ENCODE measurements at places on chromosomes 5 and 9.
A peak's percentile ranks its signal among the peaks of the same experiment; 100 is the strongest.

DNA sequence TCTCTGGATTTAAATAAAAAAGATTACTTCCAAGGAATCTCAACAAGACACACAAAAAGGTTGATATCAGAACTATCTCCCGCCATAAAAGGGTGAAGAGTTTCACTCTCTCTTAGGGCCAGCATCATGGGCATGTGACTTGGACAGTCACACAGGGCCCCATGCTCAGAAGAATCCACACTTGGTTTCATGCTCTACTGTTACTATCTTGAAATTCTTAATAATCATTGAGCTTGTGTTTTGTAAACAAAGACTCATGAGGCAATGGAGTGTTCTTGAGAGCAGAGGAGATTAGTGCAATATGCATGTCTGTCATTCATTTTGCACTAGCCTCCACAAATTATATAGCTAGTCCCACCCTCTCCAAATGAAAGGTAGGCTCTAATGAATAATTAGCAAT, 58.4 kb downstream of the HMHB1 start:
- DNase-seq, result no peak

GRCh38 chr9:95807326-95807947, 68.1 kb upstream of the ERCC6L2 start:
- DNase-seq, result no peak

DNA sequence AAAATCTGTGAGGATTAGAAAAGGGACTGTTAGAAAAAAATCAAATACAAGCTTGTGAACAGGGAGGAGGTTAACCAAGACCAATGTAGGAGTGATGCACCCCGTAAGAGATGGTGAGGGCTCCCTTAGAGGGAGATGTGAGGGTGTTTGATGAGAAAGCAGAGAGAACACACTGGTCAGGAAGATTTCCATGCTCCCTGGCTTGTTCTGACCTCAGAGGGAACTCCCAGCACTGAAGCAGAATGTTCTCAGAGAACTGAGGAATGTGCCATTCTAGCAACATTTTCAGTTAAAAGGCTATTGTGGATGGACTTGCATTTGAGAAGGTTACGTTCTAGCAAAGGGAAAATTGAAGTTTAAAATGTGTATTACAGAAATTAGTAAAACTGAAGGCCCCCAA, 110.6 kb downstream of the HTR4 start:
- DNase-seq, result no peak

GRCh38 chr5:181218795-181219124, 4.3 kb upstream of the TRIM41 start:
- no peak for DNase-seq

GRCh38 chr5:131096774-131097710, 68.0 kb downstream of the HINT1 start:
- DNase-seq, result no peak

GRCh38 chr9:135222881-135223760, 135.7 kb downstream of the OLFM1 start:
- no peak for DNase-seq

DNA sequence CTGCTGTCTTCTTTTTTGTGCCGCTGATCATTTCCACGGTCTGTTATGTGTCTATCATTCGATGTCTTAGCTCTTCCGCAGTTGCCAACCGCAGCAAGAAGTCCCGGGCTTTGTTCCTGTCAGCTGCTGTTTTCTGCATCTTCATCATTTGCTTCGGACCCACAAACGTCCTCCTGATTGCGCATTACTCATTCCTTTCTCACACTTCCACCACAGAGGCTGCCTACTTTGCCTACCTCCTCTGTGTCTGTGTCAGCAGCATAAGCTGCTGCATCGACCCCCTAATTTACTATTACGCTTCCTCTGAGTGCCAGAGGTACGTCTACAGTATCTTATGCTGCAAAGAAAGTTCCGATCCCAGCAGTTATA, 17.1 kb downstream of the F2R start:
- no peak for DNase-seq

DNA sequence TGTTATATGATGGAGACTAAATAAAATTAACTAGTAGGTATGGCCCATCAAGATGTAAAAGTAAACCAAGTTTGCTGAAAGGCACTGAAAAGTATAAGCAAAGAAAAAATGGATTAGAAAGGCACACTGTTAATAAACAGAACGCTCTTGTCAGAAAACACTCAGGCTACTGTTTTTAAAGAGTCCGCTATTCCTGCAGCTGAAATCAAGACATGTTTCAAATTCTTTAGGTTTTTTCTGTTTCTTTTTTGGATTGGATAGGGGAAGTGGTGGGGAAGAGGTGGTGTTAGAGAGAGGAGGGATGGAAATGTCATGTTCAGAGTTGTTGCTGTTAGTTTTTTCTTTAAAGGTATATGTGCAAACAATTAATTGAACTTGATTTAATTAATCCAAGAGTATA, 17.5 kb downstream of the OSTF1 start:
- DNase-seq, result no peak

GRCh38 chr9:93098236-93098946, 2.4 kb downstream of the CARD19 start:
- peak; percentile 8 for DNase-seq

- DNase-seq, result no peak
Measured at GRCh38 chr9:97293818-97294217, 13.6 kb upstream of the CCDC180 start.

DNA sequence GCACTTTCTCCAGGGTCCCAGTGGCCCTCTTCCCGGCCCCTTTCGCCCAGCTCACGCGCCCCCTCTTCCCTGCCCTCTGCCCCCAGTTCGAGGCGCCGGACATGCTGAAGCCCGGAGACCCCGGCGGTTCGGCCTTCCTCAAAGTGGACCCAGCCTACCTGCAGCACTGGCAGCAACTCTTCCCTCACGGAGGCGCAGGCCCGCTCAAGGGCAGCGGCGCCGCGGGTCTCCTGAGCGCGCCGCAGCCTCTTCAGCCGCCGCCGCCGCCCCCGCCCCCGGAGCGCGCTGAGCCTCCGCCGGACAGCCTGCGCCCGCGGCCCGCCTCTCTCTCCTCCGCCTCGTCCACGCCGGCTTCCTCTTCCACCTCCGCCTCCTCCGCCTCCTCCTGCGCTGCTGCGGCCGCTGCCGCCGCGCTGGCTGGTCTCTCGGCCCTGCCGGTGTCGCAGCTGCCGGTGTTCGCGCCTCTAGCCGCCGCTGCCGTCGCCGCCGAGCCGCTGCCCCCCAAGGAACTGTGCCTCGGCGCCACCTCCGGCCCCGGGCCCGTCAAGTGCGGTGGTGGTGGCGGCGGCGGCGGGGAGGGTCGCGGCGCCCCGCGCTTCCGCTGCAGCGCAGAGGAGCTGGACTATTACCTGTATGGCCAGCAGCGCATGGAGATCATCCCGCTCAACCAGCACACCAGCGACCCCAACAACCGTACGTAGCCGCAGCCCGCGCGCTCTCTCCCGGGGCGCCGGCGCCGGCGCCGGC, 1.0 kb downstream of the PRDM6 start:
- no peak for DNase-seq

GRCh38 chr5:133644000-133644865, 31.9 kb upstream of the FSTL4 start:
- DNase-seq, result no peak

DNA sequence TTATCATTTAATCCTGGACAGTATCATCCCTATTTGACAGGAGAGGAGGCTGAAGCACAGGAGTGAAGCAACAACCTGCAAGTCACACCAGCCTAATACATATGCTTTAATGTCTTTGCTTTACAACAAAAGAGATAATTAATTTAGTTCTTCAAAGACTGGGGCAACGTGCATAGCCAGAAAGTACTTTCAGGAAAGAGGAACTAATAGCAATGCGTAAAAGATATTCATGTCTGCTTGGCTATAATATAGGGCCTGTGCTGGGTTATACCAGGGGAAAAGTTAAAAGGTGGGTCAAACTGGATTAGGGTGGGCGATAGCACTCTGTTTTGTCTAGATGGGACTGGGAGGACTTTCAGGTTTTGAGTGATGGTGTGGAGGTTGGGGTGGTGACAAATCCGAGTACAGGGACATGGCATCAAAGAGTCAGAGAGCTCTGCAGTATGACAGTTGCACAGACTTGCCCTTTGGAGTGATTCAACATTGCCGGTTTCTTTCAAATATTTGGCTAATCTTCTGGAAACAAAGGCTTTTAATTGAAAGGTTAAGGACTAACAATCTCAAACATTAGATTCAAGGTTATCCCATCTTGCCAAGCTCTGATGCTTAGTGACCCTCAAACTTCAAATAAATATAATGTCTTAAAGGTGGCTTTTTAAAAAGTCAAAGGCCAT, 11.9 kb downstream of the DAB2 start:
- no peak for DNase-seq

DNA sequence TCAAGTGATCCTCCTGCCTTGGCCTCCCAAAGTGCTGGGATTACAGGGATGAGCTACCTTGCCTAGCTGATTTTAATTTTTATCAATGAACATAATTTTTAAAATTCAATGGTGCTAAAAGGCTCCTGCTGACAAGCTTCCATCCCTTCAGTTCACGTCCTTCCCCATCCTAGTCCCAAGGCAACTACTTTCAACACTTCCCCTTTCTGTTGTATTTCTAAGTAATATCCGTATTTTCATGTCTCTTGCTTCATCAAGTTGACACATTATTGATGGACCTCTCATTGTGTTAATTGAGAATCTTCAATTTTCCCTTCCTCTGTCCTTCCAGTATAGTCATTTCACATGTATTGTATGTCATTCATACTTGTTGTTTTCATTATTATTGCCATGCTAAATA, 93.8 kb upstream of the RASGRF2 start:
- no peak for DNase-seq

GRCh38 chr9:75616841-75617566, 273.5 kb upstream of the PCSK5 start:
- no peak for DNase-seq

DNA sequence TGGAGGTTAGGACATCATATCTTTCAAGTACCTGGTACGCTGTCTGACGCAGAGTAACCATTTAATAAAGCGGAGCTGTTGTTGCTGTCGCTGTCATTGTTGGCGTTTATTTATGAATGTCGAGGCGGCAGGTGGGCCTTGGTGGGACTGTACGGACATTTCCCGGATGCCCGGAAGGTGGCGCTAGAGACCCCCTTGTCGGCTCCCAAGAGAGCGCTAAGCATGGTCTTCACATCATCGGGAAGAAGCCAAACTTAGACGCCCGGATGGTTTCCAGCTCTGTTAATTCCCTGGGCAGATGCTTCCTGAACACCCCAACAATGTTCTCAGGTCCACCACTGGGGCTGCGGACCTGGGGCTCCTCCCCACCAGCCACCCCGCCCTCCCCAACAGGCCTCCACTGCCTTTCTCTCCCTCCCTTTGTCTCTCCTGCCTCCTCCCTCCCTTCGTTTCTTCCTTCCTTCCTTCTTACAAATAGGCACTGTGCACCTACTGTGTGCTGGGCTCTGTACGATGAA, 54.1 kb downstream of the DUSP1 start:
- DNase-seq, result peak; percentile 85

GRCh38 chr5:177600508-177601018, 631 bp downstream of the B4GALT7 start:
- DNase-seq, result no peak

- DNase-seq, result no peak
Measured at GRCh38 chr5:76762484-76762883, 46.6 kb downstream of the F2R start.

- DNase-seq, result no peak
Measured at GRCh38 chr5:129661366-129662035, 86.4 kb upstream of the MINAR2 start.

GRCh38 chr5:116778651-116779280, 204.1 kb upstream of the SEMA6A start:
- DNase-seq, result no peak

- no peak for DNase-seq
Measured at GRCh38 chr9:103928442-103928841, 165.7 kb upstream of the SMC2 start.

DNA sequence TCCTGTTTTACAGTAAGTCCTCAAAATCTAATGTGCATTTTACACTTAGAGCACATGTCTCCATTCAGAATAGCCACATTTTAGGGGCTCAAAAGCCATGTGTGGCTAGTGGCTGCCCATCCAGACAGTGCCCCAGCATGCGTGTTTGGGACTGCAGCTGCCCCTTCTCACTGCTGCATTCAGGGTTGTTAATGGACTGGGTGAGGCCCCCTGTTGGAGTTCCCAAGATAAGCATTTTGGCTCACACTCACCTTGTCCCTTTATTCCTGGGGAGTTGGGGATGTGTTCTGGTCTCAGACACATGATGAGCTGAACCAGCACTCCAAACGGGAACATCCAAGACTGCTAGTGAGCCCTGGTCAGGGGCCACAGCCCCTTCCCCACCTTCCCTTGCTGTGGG, 22.2 kb upstream of the ZNF366 start:
- DNase-seq, result no peak

DNA sequence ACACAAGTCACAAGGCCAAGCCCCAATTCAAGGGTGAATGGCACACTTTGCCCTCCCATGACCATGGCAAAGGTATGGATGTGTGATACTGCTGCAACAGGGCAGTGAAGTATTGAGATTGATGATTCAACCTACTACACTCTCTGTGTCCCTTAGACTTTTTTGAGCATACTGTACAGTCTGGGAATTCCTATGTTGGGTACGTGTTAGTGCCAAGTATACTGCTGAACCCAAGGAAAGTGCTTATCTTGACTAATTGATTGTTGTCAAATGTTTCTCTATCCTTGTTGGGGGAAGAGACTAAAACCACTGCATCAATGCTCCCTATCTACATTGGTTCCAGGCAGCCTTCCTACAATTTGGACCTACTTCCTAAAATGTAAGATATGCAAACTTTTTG, 93.7 kb downstream of the NDFIP1 start:
- DNase-seq, result no peak

DNA sequence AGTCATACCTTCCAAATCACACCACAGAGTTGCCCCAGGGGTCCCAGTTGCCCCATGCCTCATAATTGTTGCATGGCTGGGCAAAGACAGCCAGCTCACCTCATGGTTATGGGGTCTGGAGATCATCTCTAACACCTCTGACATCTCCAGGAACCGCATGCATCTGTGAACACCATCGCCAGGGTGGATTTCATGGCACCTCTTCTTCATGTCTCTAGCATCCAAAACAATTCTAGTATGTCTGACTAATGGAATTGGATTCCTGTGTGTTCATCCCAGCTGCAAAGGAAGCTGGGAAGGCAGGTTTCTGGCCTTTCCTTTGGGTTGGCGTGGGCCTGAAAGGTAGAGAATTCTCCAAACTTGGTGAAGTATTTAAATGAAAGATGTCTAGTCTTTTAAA, 122.3 kb upstream of the ABCA1 start:
- no peak for DNase-seq

GRCh38 chr9:7799944-7800285, 337 bp upstream of the DMAC1 start:
- no peak for DNase-seq

GRCh38 chr5:164000241-164000640, 494.8 kb downstream of the MAT2B start:
- no peak for DNase-seq

DNA sequence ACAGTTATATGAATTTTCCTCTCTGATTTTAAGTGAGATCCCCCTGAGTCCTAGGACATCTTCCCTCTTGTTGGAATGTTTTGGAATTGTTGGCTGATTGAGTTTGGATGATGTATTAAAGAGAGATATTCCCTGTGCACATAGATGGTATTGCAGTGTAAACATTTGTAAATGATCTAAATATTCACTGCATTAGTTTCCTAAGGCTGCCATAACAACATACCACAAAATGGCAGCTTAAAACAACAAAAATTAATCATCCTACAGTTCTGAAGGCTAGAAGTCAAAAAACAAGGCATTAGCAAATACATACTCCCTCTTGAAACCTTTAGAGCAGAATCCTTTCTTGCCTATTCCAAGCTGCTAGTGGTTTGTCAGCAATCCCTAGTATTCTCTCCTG, 38.0 kb upstream of the MROH2B start:
- no peak for DNase-seq

GRCh38 chr9:72656021-72656420, 134.6 kb downstream of the TMC1 start:
- DNase-seq, result no peak

GRCh38 chr9:89597711-89598362, 7.0 kb upstream of the GADD45G start:
- DNase-seq, result no peak
